Esophagus mucosa (tissue), 1 donor: ENCODE measurements at places on chromosomes 12 and 14. TPM values are rescaled to one million over a fixed set of nuclear protein-coding genes. Genes with fewer than 3 reads are reported as not detected.

Gene OTOGL
- total RNA-seq = 0.04 TPM

Gene PIWIL1
- not detected for total RNA-seq

Gene ACADS
- total RNA-seq = 11.3 TPM

DNA sequence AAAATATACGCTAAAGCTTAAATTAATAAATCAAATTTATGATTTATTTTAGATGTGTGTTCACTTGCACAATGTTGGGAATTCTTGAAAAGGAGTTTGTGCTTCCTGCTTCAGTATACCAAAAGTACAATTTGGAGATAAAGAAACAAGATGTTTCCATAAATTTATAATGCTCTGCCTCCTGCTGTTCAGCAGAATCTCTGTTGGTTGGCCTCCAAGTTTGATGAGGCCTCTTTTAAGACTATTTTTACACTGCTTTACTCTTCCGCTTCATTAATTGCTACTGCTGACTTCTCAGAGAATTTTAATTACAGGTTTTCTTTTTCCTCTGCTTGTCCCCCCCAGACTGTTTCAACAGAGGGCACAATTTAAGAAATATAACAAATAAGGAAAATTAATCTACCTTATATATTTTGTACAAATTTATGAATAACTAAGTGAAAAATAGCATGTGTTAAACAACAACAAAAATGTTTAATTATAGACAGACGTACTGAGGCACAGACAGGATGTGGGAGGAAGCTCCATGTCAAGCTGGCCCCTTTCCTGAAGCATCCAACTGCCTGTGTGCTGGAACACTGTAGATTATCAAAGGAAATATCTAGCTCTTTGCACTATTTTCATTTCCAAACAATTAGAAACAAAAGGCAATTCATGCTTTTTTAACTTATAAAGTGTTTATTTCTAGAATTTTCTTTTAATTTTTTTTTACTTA lies 83.9 kb downstream of the PIK3C2G start:
- no peak for ATAC-seq

GRCh38 chr12:117148642-117149041 lies 41.6 kb downstream of the FBXO21 start:
- no peak for ATAC-seq
